Germinal center (tissue), 1 donor: ENCODE measurements at places on chromosomes 7 and 10.

- peak; percentile 24 for DNase-seq
These were observed 174.6 kb upstream of the ITGB1 start for GRCh38 chr10:33132626-33133025.

- no peak for DNase-seq
These were observed 61.5 kb downstream of the GRB10 start for GRCh38 chr7:50721160-50721559.

GRCh38 chr10:66604195-66604594, 321.6 kb upstream of the LRRTM3 start:
- no peak for DNase-seq

DNA sequence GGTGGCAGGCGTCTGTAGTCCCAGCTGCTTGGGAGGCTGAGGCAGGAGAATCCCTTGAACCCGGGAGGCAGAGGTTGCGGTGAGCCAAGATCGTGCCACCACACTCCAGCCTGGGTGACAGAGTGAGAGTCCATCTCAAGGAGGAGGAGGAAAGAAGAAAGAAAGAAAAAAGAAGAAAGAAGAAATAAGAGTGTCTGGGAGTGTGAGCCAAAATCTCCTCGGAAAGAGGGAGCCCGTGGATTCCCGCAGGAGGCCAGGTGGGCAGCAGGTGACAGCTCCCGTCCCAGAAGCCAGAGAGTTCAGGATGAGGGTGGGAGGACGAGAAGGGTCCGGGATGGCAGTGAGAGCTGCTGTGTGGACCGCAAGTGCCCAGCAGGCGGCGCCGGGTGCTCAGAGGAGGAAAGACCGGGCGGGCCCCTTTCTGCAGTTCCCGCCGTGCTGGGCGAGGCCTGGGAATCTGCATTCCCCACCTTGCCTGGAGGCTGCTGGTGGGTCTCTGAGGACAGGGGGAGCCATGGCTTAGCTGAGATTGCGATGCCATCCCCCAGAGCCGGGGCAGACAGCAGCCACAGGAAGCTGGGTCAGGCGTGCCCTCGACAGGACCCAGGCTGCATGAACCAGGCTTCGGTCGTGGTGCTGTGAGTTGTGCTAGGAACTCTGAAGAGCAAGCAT, 17.1 kb upstream of the AMZ1 start:
- DNase-seq, result peak; percentile 75

DNA sequence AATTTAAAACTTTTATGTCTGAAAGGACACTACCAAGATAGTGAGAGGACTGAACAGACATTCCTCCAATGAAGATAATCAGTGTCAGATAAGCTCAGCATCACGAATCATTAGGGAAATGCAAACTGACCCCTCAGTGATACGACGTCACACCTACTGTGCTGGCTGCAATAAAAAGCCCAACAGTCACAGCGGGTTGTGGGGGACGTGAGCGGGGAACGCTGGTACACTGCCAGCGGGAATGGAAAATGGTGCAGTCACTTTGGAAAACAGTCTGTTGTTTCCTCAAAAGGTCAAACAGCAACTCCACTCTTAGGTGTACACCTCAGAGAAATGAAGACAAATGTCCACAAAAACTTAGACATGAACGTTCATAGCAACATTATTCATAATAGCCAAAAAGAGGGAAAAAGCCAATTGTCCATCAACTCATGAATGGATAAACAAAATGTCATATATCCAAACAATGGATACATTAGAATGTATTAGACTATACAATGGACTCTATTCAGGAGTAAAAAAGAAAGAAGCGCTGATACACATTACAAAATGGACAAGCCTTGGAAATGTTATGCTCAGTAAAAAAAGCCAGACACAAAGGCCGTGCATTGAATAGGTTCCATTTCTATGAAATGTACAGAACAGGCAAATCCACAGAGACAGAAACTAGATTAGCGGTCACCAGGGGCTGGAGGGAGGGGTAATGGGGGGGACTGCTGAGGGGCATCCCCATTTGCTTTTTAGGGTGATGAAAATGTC, 2.4 kb upstream of the ECHS1 start:
- no peak for DNase-seq

DNA sequence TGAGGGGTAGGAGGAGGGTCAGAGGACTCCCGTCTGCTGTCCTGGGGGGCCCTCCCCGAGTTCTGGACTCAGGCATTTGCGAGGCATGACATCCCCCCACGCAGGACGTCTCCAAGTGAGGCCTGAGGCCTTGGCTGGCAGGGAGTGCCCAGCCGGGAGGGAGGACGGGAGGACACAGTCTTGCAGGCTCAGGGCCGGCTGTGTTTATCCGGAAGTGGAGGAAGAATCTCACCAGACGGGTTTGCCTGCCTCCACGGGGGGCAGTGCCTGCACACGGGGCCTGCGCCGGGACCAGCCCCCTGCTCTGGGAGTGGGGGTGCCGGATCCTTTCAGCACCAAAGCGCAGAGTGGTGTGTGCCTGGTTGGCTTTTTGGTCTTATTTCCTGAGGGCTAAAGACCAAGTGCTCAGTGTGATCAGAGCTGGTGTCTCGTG, 10.9 kb downstream of the PWWP2B start:
- no peak for DNase-seq

- no peak for DNase-seq
These were observed 29.7 kb downstream of the GBX1 start for GRCh38 chr7:151137791-151138152.

GRCh38 chr10:119418362-119418761, 124.2 kb downstream of the RGS10 start:
- no peak for DNase-seq

DNA sequence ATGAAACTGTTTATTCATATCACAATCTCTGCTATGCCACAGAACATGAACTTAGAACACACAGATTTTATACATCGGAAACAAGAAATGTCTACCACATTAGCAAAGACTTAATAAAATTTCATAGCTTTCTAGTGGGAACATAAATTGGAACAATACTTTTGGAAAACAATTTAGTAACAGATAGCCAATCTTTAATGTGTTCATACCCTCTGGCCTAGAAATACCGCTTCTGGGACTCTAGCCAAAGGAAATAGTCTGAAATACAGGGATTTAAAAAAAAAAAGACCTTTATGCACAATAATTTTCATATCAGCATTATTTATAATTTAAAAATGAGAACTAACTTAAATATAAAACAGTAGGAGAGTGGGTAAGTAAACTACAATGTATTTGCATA, 168.5 kb downstream of the PLXNA4 start:
- DNase-seq, result no peak

DNA sequence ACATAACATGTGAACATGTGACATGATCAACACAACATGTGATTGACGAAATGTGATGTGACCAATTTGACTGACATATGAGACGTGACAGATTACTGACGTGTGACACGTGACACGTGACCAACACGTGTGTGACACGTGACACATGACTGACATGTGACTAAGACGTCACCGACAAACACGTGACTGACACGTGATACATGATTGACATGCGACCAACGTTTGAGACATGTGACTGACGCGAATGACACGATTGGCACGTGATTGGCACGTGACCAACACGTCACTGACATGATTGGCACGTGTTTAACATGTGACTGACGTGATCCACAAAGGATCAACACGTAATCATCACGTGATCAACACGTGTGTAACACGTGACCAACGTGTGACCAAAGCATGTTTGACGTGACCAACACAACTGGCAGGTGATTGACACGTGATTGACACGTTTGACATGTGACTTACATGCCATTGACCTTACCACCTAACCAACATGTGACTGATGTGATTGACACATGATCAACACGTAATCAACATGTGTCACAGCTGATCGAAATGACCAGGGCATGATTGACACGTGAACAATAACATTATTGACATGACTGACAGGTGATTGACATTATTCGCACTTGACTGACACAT, 23.7 kb downstream of the CRPPA start:
- DNase-seq, result no peak

- DNase-seq, result no peak
These were observed 77.4 kb downstream of the CYP26A1 start for GRCh38 chr10:93150990-93151547.

DNA sequence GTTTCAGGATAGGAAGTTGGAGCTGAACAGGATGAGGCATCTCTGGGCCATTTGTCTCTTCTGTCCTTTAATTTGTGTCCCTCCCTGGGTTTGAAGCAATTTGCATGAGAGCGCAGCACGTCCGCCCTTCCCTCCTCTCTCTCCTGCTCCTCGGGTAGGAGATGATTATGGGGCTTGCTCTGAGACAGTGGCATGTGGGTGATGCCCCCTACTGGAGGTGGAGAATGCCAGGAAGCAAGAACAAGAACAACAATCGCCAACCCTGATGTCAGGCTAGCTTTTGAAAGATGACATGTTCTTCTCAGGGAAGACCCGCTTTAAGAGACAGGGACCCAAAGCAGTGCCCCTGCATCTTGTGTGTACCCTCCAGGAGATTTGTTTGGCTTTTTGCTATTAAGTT, 63.9 kb upstream of the LOXL4 start:
- DNase-seq, result peak; percentile 18

GRCh38 chr10:11011984-11012383, 5.7 kb upstream of the CELF2 start:
- no peak for DNase-seq

- DNase-seq, result no peak
These were observed 77.4 kb downstream of the DLG5 start for GRCh38 chr10:77849039-77849664.

DNA sequence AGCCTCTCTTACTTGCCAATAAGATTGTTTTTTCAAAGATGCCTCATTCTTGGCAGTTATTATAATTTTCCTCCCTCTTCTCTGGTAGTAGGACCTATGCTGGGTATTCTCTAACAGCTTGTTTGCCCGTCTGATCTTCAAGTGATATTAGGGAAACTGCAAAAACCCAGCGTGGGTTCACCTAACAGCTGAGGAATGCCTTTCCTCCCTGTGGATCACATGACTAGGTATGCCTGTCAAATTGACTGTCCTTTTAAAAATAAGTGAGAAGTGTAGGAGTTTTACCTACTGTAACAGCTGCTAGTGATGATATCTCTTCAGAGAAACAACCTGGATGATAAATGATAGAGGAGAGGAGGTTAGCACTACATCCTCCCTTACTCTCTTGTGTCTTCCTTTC, 22.0 kb downstream of the HECTD2 start:
- no peak for DNase-seq

- no peak for DNase-seq
These were observed 307.8 kb downstream of the REEP3 start for GRCh38 chr10:63829020-63829419.

DNA sequence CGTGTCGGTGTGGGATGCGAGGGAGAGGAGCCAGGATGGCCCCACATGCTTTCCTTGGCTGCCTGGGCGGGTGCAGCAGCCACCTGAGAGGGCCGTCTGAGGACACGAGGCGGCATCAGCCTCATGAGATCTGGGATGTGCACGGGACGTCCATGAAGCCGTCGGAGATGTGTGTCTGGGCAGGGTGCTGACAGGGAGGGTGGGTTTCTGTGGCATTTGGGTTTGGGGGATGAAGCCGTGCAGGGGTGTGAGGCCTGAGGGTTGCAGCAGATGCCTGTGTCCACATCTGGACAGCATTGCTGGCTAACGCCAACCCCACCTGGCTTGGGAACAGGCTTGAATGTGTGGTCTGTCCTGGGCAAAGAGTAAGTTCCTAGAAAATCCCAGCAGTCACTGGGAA, 179.5 kb downstream of the DNAJB6 start:
- DNase-seq, result no peak

DNA sequence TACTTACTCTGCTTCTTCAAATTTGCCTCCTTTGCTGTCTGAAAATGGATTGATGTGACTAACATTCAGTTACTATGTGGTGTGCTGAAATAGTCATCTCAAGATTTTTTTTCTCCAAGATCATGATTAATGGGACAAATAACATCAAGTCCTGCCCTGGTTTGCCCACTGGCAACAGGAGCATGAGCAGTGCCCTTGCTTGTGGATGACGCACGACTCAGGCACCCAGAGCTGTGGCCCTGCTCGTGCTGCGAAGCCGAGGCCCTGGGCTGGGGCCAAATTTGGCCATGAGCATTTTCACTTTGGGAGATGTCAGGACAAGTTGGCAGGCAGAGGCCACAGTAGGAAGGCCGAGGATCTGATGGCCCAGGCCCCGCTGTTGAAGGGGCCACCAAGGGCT, 239.8 kb upstream of the IGFBP3 start:
- no peak for DNase-seq

DNA sequence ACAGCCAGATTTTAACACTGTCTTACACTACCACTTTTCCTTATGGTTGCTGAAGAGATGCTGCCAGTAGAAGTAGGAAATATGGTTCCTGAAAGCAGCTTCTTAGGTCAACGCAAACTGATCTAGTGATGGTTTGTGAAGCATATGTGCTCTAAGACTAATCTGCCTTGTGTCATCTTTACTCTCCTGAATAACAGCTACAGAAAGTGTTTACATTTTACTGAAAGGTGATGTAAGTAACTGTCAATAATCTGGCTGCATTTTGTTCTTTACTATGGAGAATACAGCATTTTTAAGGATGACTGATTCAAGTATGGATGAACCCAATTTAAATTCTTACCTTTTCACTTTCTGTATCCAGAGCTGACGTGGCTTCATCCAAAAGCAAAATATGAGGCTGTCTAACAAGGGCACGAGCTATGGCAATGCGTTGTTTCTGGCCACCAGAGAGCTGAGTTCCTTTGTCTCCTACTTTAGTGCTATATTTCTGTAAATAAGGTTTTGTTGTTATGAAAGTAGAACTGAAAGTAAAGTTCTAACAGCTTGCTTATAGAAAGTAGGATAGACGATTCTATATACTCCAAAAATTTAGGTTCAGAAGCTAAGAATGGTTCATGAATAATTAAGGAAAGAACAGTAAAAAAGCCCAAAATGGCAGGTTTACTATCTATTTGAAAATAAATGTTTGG, 30.2 kb upstream of the ABCB4 start:
- no peak for DNase-seq
